ENCODE measurements at places on chromosomes 12 and 14.
A peak's percentile ranks its signal among the peaks of the same experiment; 100 is the strongest.

DNA sequence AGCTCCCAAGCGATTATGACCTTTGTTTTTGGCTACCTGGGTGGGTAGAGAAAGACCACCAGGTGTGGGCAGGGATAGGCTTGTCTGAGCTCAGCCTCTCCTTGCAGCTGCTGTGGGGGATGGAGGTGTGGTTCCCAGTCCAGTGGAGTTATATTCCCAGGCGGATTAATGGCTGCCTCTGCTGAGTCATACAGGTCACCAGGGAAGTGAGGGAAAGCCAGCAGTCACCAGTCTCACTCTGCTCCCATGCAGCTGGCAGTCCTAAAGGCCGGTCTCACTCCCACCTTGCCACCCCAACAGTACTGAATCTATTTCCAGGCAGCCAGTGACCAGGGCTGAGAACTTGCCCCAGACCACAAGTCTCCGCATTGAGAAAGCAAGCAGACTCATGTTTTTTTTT, 399.2 kb downstream of the VRK1 start:
- no peak for DNase-seq

GRCh38 chr14:99519931-99520421, 38.8 kb downstream of the CCNK start:
- no peak for DNase-seq

GRCh38 chr14:69674546-69675244, 63.3 kb downstream of the SUSD6 start:
- no peak for DNase-seq

GRCh38 chr12:11812586-11813437, 163.3 kb downstream of the ETV6 start:
- peak; percentile 12 for DNase-seq

DNA sequence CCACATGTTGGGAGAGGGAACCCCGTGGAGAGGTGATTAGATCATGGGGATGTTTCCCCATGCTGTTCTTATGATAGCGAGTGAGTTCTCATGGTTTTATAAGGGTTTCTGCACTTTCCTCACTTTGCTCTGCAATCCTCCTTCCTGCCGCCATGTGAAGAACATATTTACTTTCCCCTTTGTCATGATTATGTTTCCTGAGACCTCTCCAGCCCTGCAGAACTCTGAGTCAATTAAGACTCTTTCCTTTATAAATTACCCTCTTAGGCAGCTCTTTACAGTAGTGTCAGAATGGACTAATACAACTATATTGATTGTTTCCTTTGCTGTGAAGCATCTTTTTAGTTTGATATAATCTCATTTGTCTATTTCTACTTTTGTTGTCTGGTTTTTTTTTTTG, 13.1 kb upstream of the RASSF9 start:
- DNase-seq: no peak

- no peak for DNase-seq
Observed at GRCh38 chr12:26340649-26341048, 145.3 kb downstream of the SSPN start.

- DNase-seq: no peak
Observed at GRCh38 chr12:11782914-11783420, 133.5 kb downstream of the ETV6 start.

GRCh38 chr12:3563966-3564365, 73.0 kb downstream of the PRMT8 start:
- no peak for DNase-seq

GRCh38 chr12:92570056-92570753, 132.6 kb upstream of the PLEKHG7 start:
- peak; percentile 39 for DNase-seq
